ENCODE measurements at places on chromosomes 12 and 14.
A peak's percentile ranks its signal among the peaks of the same experiment; 100 is the strongest.

DNA sequence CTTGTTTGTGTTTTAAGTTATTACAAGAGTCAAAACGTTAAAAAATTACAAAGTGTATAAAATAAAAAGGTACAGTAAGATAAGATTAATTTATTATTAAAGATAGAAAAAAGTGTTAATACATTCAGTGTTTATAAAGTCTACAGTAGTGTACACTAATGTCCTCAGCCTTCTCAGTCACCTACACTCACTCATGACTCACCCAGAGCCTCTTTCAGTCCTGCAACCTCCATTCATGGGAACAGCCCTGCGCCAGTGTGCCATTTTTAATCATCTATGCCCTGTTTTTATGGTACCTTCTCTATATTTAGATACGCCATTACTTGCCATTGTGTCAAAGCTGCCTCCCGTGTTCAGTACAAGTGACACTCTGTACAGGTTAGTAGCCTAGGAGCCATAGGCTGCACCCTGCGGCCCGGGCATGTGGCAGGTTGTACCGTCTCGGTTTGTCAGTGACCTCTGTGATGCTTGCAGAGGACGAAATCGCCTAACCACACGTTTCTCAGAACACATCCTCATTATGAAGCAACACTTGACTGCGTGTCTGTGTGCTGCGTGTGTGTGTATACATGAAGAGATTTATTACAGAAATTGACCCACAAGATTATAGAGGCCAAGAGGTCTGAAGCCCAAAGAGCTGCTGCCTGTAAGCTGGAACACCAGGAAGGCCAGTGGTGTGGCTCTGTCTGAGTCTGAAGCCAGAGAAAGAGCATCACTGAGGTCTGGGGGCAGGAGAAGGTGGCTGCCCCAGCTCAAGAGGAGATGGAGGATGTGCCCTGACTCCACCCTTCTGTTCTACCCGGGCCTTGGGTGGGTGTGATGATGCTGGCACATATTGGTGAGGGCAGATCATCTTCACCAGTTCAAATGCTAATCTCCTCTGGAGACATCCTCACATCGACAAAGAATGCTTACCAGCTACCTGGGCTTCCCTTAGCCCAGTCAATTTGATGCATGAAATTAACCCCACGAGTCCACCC lies 116.6 kb upstream of the C14orf180 start:
- no peak for DNase-seq

- DNase-seq = no peak
Measured at GRCh38 chr12:38386205-38386985, 69.8 kb downstream of the ALG10B start.

DNA sequence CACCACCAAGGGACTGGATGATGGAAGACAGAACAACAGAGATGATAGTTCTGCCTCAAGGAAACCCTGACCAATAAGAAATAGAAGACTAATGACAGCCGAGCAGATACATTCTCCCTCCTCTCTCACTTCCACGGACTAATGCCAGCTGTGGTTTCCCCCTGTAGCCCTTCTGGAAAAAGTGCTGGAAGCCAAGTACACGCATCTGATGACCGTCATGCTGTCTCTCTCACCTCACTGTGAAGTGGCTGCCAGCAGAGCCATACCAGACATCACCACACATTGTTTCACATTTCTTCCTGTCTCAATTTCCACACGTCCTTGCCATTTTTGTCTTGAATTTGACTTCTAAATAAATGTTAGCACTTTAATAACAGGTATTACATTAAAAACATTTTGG lies 2.9 kb downstream of the TAS2R43 start:
- no peak for DNase-seq

- DNase-seq = no peak
Measured at GRCh38 chr14:24066496-24067132, 4.7 kb upstream of the CPNE6 start.

GRCh38 chr12:116582610-116583009 lies 23.4 kb downstream of the MAP1LC3B2 start:
- DNase-seq = no peak

DNA sequence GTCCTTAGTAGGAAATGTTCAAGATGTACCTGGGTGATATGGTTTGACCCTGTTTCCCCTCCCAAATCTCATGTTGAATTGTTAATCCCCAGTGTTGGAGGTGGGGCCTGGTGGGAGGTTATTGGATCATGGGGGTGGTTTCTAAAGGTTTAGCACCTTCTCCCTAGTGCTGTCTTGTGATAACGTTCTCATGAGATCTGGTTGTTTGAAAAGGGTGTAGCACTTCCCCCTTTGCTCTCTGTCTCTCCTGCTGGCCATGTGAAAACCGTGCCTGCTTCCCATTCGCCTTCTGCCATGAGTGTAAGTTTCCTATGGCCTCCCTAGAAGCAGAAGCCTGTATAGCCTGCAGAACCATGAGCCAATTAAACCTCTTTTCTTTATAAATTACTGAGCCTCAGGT lies 353.0 kb upstream of the SFSWAP start:
- DNase-seq = no peak

DNA sequence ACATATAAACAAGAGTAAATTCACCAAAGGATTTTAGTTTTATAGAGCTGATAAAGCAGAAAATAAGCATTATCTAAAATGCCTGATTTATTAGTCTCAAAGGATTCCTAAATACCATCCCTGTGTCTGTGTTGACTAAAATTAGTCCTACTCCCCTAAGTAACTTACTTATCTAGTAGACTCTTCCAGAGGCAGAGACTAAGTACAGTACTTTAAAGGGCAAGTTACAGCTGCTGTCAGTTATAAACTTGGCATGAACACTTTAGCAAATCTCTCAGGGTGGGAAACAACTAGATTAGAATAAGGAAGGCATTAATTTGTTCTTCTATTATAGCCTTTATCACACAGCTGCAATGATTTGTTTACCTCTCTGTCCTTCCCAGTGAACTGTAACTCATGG lies 46.0 kb downstream of the ATP2B1 start:
- no peak for DNase-seq

DNA sequence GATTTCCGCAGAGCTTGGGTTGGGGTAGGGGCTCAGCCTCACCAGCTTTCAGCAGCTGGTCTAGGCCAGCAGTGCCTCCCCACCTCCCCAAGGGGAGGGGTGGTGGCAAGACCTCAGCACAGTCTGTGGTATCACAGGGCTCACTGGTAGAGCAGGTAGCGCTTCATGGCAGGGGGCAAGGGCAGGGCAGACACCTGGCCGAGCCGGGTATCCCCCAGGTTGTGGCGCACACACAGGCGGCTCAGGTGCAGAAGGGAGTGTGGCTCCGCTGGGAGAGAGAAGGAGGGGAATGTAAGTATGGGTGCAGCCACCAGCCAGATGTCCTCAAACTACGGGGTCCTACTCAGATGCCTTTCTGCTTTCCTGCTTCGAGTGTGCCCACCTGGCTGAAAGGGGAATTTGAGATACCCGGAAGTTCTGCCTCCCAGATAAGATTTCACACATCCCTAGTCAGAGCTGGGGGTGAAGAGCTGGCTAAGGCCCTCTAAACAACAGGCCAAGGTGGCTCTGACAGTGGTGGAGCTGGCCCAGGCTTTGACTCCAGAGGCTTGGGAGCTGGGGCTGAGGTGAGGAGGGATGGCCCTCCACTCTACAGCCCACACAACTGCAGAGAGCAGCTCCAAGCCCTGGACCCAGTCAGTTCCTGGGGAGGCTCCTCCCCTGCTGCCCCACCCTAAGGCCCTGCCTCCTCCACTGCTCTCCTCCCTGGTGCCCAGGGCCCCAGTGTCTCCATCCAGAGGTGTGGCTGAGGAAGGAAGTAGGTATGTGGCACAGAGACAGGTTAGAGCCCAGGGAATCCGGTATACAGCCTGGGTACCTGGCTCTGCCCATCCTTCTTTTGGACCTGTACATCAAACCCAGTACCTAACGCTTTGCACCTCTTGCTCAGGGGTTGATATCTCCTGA lies 1.8 kb downstream of the SPSB2 start:
- DNase-seq = peak; percentile 43

- no peak for DNase-seq
Measured at GRCh38 chr12:54300225-54300731, 537 bp downstream of the NFE2 start.

GRCh38 chr14:48275301-48275700 lies 599.9 kb upstream of the MDGA2 start:
- no peak for DNase-seq

GRCh38 chr12:75551477-75551876 lies 40.1 kb upstream of the KRR1 start:
- no peak for DNase-seq

DNA sequence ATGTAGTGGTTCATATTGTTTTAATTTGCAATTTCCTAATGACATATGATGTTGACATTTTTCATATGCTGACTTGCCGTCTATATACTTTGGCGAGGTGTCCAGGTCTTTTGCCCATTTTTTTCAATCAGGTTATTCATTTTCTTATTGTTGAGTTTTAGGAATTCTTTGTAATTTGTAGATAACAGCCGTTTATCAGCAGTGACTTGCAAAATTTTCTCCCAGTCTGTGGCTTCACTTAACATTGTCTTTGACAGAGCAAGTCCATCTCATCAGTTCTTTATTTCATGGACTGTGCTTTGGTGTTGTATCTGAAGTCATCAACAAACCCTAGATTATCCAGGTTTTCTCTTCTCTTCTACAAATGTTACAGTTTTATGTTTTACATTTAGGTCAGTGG lies 12.6 kb upstream of the KLHDC2 start:
- DNase-seq = no peak

DNA sequence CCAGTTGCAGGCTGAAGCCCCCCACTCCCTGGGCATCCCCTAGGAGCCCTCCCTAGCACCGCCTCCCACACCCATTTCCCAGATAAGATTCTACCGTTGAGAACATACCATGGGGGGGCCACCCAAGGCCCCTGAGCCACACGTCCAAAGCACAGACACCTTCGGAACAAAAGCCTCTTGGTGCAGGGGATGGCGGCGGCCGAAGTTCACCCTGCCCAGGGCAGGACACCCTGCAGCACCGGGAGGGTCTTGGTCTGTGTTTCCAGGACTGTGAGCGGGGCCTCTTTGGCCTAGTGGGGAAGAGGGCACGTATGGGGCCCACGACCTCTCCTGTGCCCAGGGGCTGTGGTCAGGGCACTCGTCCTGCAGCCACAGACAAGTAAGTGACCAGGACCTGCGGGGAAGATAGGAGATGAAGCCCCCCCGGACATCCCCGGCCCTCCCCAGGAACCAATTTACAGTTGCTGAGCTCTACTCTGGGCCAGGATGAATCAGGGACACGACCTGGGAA lies 154.3 kb upstream of the C14orf180 start:
- DNase-seq = no peak

DNA sequence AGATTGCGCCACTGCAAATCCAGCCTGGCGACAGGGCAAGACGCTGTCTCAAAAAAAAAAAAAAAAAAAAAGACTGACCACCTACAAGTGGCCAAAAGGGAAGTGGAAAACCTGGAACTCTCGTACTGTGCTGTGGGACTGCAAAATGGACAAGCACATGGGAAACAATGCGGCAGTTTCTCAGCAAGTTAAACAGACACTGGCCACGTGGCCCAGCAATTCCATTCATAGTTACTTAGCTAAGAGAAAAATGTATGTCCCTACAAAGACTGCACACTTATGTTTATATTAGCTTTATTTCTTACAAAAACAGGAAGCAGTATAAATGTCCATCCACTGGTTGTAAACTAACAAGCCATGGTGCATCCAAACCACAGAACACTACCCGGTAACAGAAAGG lies 5.6 kb downstream of the CHFR start:
- no peak for DNase-seq

GRCh38 chr12:33251548-33251947 lies 188.1 kb downstream of the SYT10 start:
- DNase-seq = no peak

DNA sequence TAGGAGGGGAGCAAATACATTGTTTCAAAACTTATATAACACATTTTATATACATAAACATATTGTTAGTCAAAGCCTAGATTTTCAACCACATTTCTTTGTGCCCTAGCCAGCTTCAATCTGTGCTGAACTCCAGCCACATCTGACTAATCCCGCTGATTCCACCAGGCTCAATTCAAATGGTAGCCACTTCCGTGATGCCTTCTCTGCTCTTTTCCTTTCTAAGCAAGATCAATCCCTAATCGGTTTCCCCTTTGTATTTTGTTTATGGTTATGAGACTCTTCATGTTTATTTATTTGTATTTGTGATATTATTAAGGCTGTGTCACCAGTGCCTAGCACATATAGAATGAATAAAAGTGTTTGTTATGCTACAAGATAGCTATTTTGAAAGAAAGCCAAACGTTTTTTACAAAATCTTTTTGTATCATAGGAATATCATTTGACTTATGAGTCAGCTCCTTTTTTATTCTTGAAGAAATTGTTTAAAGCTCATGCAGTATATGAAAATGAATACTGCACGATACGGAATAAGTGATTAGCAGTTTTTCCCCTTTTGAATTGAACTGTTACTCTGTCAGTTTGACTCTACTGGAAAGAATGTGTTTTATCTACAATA lies 110.2 kb downstream of the PLEKHA5 start:
- no peak for DNase-seq

DNA sequence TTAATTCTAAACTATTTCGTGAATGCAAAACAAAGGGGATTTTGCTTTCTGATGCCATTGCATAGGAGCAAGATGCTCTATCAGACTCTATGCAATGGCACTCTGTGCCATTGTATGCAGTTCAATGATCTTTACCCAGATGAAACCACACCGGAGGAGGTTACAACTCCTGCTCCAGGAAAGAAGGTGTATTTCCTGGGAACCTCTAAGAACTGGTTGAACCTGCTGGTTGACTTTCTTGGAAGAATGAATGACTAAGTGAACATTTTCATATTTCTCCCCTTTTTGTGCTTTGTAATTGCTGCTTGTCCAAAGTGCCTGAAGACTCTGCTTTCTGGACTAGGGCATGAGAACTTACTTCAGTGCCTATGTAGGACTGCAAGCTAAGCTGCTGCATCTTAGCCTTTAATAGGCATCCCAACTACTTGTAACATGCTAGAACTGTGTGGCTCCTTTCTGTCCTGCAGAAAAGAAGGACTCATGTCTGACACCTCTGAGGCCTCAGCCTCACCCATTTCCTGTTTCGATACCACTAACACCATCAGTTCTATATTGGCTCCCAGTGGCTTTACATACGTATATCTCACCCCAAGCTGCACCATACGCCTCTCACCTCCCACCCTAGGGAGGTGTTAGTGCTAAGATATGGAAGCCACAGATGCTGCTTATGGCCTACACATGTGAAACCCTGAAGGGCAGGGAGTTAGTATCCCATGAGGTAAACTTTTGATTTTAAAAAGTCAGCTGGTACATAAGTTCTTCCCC lies 193.5 kb upstream of the CNOT2 start:
- no peak for DNase-seq

DNA sequence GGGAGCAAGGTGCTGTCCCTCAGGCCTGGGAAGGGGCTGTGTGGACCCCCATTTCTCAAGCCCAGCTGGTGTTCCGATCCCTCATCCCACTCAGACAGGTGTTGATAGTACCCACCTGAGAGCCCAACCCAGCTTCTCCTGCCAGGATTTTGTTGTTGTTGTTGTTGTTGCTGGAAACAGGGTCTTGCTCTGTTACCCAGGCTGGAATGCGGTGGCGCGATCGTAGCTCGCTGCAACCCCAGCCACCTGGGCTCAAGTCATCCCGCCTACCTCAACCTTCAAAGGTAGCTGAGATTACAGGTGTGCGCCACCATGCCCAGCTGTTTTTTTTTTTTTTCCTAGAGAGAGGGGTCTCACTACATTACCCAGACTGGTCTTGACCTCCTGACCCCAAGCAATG lies 209.9 kb downstream of the PHETA1 start:
- no peak for DNase-seq

Data from activated T-cell treated with anti-CD3 and anti-CD28 coated beads, Interleukin-2, amount 50 U/mL, for 1 hour (primary cell).